Activated T-cell treated with anti-CD3 and anti-CD28 coated beads, Interleukin-2, amount 50 U/mL, for 48 hours (primary cell): ENCODE measurements at places on chromosomes 7 and 10.
A peak's percentile ranks its signal among the peaks of the same experiment; 100 is the strongest.

- no peak for DNase-seq
Measured at GRCh38 chr7:13411151-13411550, 578.3 kb downstream of the ETV1 start.

- no peak for DNase-seq
Measured at GRCh38 chr7:19095353-19095860, 22.0 kb downstream of the TWIST1 start.

DNA sequence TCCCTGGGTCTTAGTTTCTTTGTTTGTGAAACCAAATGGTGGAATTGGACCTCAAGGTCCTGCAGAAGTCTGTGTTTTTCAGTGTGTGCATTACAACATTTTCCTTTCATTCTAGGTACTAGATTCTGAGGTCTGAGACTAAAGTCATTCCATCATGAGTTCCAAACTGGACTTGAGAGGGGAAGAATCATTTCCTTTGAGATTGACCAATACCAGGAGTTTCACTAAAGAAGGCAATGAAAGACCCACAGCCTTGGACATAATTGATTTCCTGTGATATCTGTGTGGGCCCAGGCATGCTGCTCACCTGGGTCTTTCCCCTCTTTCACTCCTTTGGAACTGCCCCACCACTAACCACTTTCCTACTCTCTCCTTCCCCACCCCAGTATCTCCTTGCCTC lies 18.2 kb downstream of the TAS2R41 start:
- DNase-seq, result no peak

DNA sequence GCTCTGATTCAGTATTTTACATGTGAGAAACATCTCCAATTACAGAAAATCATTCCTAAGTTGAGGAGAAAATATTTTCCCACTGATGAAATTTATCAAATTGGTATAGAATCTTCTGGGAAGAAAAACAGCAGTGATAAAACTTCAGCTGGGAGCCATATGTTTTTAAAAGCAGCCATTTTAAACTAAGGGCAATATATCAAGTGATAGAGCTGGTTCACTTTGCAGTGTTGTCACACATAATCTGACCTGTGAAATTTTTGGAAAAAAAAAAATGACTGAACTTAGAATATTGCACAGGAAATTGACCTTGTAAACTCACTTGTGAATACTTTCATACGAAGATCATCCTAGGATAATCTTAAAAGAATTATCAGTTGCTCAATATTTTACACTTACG lies 10.5 kb upstream of the EZH2 start:
- DNase-seq, result no peak

DNA sequence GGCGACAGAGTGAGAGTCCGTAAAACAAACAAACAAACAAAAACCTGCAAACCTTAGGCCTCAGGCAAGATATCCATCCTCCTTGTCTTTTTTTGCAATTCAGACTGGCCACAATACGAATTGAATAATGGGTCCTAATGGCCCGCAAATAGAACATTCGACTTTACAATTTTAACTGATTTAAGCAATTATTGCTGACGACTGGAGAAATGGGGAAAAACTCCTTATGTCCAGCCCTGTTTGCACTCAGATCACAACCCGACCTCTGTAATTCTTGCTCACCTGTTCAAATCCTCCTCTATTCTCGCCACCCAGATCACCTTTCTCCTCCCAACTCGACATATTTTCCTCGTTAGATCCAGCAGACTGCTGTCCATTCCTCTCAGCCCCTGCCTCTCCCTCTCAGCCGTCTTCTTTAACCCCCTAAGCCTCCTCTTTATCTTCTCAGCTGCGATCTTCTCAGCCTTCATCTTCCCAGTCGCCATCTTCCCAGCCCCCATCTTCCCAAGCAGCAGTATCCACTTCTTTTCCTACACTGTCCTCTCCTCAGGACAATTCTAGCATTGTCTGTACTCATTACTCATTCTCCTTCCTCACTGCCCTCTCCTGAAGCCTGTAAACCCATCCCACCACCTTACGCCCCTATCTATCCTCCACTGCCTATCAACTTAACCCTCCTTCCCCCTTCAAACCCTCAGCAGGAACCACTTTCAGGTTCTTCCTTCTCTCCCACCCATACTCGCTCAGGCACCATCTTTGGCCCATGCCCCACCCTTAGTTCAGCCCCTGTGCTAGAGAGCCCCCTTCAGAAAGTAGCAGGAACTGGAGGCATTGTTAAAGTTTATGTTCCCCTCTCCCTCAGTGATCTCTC lies 61.8 kb downstream of the LRRC17 start:
- DNase-seq, result no peak

DNA sequence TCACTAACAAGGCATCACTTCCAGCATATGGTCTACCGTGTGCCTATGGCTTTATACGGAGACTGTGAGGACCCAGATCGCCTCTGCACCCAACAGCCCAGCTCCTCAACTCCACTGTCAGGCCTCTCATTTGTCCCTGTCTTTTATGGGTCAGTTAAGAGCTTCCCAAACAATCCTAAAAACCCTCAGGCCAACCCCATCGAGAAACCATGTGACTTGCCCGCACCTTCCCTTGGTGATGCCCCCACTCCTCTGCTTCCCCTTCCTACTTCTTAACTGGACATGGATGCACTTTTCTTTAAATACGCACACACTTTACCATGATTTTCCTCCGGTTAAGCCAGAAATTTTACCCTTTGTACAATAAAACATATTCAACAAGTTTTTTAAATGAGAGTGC lies 46.8 kb downstream of the BAIAP2L1 start:
- no peak for DNase-seq

GRCh38 chr7:106615808-106616707 lies 44.9 kb downstream of the CCDC71L start:
- no peak for DNase-seq

DNA sequence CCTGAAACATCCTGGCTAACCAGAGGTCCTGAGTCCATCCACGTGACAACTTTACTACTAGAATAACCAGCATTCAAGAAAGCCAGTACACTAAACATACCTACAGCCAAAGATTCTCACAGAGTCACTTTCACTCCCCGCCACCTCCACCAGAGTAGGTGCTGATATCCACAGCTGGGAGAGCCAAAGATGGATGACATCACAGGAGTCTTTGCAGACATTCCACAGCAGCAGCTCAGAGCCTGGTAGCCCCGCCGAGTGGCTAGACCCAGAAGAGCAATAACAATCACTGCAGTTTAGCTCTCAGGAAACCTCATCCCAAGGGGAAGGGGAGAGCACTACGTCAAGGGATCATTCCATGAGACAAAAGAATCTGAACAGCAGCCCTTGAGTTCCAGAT lies 13.5 kb upstream of the ADAM22 start:
- DNase-seq, result no peak

DNA sequence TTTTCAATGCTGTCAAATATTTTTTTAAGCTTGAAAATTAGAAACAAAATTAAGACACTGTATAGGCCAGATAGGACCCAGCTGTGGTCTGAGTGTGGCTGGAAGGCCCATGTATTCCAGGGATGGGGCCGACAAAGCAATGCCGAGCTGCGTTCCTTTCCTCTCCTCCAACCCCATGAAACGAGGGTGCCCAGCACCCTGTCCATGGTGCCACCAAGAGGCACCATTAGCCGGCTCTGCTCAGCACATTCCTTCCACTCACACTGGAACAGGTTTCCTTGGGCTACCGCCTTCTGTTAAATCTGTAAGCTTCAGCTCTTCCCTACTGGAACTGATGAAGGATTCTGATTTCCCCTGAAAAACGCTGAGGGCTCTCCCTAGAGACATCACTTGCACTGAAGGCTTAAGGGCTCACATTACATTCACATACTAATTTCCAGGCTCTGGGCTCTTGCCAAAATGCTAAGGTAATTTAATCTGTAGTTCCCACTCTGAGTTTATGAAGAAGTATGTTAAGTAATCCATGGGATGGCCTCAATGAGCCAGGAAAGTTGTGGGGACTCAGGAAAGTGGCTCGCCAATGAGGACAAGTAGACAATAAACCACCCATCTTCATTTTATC lies 73.7 kb upstream of the CAMK2B start:
- peak; percentile 3 for DNase-seq

GRCh38 chr7:2886900-2887299 lies 42.8 kb upstream of the GNA12 start:
- DNase-seq, result peak; percentile 61

- DNase-seq, result no peak
Measured at GRCh38 chr10:44982114-44982460, 3.5 kb upstream of the DEPP1 start.

DNA sequence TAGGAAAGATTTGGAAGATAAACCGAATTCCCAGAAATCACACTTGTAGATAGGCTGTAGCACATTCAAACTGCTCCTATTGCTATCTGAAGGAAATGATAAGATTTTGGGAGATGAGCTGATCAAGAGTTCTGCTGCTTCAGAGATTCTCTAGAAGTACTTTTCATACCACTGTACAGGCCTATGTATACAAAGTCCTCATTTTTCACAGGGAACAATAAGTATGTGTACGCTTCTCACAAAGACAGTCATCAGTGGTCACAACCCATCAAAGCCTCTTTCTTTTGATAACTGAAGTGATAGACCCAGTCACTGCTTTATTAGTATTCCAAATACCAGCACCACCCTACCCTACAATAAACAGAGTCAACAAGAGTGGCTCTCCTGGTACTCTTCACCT lies 15.6 kb upstream of the SEPTIN7 start:
- no peak for DNase-seq

DNA sequence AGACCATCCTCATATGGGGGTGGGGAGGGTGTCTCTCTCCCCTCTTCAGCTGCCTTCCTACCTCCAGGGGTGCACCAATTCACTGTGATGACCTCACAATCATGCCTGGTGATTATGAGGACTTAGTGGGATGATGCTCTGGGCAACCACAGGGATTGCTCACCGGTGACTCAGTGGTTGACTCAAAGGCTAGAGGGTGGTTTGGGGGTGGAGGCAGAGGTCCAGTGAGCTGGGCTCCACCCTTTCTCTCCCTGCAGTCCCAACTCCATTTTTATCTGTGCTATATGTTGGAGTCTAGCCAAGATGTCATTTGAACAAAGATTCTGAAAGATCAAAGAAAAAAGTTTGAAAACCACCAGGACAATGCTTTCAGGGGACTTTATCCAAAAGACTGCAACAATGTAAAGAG lies 286.9 kb downstream of the KCNMA1 start:
- peak; percentile 66 for DNase-seq

GRCh38 chr10:77164616-77165311 lies 472.8 kb downstream of the KCNMA1 start:
- no peak for DNase-seq

DNA sequence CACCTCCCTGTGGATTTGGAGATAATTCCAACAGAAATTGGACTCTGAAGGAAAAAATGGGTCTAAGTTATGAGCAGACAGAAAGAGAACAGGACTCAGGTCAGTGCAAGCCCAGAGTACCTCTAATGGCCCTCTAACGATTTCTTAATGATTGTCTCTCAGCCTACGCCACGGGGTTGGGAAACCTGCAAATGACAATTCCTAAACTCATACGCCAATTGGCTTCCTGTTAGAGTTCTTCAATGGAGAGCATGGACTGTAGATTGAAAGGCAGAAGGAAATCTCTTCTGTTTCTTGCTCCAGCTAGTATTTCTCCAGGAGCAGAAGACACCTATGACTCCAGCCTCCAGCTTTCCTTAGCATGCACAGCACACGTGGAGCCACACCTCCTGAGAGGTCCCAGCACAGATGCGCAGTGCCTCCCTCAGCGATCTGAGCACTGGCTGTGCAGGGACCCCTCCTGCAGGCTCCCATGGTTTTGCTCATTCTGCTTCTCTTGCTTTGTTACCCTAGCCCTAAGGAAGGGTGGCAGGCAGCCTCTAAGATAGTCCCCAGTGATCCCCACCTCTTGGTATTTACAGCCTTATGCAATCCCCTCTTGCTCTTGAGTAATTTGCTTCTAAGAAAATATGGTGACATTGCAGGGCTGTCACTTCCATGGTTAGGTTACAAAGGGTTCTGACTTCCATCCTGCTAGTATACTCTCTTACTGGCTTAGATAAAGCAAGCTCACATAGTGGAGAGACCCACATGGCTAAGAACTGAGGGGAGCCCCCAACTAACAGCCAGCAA lies 30.1 kb downstream of the DENND11 start:
- no peak for DNase-seq

DNA sequence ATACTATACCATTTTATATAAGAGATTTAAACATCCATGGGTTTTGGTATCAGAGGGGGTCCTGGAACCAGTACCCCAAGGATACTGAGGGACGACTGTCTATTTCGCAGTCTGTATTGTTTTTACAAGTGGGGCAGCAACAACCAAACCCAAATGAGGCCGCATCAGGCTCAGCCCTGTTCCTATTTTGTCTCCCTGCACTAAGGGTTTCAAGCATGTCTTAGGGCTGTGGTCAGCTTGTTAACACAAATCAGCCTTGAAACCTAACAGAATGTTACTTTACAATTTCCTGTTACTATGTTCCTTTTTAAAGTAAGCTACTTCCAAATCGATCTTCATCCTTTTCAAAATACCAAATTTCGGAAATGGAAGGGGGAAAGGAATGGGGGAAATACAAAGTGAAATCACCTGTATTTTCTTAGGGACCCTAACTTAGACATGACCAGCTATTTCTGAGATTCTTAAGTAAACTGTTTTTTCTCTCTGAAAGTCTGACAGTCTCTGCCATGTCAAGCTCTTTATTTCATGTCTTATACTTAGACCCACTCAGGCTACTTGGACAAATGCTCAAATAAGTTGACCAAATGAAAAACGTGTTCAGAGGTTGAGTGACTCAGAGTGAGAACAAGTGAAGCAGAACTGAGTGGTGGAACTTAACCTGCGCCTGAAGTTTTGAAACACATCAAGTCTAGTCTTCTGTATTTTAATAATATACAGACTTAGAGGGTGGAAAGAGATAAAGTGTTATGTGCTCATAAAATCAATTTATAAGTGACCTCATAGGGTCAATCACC lies 75.8 kb downstream of the C1GALT1 start:
- DNase-seq, result no peak

DNA sequence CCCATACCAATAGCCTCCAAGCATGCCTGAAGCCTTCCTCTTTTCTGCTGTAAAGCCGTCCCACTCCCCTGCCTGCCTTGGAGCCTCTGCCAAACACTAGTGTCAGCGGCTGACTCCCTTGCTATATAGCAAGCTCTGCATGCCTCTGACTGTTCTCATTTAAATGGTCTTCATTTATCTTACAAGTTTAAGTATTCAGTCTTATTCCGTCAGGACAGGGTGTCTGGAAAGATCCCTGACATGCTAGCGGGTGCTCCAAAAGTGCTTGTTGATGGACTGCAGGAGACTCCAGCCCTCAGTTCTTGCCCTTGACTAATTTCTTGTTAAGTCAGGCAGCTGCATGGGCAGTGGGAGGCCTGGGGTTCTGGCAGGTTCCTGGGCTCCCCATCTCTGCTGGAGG lies 298.7 kb downstream of the GFRA1 start:
- DNase-seq, result no peak

DNA sequence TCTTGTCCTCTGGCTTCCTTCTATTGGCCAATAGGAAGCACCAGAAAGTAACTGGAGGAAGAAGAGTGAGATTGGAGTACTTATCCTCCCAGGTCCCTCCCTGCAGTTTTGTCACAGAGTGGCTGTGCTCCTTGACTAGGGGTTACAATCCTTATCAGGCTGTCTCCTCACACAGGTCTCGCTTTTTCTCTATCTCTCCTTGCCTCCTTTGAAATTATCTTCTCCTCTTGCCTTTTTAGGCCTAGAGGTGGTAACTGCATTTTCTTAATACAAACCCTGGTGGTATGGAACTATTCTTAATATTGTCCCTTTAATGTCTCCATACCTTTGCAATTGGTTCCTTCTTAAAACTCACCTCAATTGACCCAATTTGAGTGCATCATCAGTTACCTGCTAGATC lies 2.7 kb downstream of the PRSS37 start:
- DNase-seq, result no peak
